ENCODE measurements at places on chromosomes 12 and 14.

DNA sequence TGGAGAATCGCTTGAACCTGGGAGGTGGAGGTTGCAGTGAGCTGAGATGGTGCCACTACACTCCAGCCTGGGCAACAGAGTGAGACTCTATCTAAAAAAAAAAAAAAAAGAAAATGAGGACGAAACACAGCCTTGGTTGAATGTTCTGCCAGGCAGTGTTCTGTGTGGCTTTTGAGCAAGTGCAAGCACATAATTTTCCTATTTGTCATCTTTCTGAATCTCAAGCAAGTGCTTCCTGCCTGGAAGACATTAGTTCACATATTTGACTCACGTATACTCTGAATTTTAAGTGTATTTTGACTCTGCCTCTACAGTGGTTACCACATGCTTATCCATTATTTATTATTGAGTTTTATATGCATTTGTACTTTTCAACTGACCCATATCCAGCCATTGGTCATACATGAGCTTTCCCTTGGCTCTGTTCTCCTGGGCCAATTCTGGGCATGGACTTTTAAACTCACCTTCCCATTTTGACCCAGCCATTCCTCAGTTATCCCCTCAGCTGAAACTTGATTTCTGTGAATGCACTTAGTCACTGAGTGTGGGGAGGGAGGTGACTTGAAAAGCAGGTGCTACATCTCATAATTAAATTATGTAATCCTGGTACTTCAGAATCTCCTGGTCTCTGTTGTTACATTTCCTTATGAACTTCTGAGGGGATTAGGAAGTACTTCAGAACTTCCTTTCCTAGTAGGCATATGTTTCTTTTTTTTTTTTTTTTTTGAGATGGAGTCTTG is 8.1 kb downstream of the OR10G2 start:
- DNase-seq, result no peak

DNA sequence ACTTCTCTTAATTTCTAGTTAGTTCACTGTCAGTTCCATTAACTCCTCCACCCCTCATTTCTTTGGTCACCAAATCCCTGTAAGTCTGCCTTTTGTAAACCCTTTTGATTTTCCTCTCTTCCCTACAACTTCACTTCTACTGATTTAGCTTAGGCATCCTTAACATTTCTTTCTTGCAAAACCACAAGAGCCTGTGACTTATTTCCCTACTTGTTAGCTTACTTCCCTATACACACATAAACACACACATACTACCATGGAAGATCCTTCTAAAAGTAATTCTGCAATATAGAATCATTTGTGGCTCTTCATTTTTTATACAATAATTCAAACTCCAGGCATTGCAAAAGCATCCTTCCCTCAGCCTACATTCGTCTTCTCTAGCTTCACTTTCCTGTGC is 494.3 kb upstream of the USP15 start:
- no peak for DNase-seq

DNA sequence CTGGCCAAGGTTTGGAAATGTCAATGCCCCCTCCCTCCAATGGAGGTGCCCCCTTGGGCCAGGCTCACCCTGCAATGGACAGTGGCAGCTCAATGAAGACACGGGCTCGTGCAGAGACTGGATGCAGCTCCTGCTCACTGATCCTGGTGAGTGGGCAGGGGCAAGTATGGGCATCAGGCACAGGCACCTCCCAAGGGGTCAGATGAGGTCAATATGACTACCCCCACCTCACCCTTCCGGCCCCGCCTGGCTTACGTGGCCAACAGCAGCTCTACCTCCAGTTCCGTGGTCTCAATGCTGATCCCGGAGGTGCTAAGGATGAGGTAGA is 13.6 kb downstream of the ITGA7 start:
- no peak for DNase-seq

GRCh38 chr12:19323805-19324204 is 115.5 kb upstream of the AEBP2 start:
- no peak for DNase-seq

DNA sequence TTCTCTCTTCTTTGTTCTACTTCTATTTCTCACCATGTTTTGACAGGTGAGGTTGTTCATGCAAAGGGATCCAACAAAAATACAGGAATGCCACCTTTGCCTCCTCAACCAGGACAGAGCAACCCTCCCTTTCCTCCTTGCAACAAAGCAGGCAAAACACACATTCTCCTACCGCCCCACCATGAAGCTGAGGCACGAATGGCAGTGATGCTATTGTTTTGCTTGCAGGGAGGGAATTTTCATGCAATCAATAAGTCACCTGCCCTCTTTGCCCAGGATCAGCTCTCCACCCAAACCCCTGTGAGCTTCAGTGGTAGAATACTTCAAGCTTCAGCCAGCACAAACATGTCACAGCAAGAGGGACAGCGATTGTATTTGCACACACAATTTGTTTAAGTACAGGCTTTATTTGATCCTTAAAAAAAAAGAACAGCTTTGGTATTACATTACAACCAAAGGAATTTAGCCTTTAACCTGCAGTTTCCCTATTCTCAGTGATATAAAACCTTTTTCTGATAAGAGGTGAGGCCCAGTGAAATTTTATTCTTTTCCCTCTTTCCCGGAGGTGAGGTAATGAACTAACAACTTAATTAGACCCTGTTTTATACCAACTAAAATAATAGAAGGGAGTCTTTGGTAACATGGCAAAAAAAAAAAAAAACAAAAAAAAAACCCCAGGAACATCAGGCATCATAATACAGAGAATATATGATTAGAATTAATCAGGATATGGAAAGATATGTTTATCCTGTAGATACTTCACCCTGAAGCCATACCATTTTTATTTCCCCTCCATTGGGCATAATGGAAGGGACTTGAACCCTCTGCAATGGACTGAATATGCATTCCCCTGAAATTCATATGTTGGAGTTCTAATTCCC is 87.0 kb upstream of the EEA1 start:
- no peak for DNase-seq

GRCh38 chr12:111448266-111448830 is 42.6 kb downstream of the SH2B3 start:
- no peak for DNase-seq

GRCh38 chr12:70555081-70555480 is 82.1 kb downstream of the PTPRB start:
- DNase-seq, result no peak

DNA sequence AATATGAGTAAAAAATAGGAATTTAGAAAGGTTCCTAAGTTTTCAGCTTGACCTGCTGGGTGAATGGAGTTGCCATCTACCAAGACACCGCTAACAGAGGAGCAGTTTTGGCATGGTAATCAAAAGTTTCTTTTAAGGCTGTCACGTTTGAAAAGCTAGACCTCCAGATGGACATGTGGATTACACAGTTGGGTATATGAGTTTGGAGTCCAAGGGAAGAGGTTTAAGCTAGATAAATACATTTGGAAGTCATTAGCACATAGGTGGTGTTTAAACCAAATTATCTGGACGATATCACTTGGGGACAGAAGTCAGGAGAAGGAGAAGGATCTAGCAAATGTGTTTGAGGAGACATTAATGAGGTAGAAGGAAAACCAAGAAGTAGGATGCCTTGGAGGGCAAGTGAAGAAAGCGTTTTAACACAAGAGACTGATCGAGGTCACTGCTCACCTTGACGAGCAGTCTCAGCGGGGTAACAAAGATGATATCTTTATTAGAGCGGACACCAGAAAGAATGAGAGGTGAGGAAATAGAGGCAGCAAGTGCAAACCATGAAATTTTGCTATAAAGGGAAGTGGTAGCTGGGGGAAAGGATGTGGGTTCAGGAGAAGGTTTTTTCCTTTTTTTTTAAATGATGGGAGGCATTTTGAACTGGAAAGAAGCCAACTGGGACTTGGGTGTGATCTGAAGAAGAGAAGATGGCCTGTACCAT is 17.6 kb downstream of the PNP start:
- no peak for DNase-seq

All from CD4-positive, alpha-beta T cell treated with Interleukin-10 for 1 hour (primary cell).